ENCODE measurements at places on chromosomes 11 and 22.
A peak's percentile ranks its signal among the peaks of the same experiment; 100 is the strongest.

DNA sequence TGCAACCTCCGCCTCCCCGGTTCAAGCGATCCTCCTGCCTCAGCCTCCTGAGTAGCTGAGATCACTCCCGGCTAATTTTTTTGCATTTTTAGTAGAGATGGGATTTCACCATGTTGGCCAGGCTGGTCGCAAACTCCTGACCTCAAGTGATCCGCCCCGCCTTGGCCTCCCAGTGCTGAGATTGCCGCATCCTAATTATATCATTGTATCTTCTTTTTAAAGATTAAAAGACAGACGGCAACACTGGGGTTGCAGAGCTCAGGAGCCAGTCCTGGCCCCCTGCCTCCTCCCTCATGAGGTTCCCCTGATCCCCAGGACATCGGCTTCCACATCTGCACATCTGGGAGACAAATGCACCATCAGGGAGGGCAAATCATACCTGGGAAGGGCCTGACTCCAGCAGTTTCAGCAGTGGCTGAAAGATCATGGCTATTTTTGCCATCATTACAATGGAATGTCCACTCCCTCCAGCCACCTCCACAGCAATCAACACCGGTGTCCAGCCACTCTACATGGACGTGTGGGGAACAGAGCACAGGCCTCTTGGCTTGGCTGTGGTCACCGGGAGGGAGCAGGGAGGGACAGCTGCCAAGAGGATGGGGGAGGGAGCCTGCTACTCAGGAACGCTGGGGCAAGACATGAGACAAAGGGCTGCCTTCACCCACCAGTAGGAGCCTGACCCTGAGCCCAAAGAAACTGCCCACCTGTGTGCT is 9.2 kb upstream of the CELSR1 start:
- DNase-seq, result no peak

GRCh38 chr22:32204040-32204855 is 625 bp downstream of the RFPL2 start:
- no peak for DNase-seq

DNA sequence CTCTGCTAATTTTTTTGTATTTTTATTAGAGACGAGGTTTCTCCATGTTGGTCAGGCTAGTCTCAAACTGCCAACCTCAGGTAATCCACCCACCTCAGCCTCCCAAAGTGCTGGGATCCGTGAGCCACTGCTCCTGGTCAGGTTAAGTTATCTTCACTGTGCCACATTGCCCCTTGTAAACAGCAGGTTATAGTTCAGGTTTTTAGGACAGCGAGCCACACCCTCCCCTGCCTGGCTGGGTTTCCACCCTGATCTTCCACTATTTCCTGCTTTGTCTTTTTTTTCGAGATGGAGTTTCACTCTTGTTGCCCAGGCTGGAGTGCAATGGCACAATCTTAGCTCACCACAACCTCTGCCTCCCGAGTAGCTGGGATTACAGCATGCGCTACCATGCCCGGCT is 16.1 kb downstream of the ACO2 start:
- no peak for DNase-seq

DNA sequence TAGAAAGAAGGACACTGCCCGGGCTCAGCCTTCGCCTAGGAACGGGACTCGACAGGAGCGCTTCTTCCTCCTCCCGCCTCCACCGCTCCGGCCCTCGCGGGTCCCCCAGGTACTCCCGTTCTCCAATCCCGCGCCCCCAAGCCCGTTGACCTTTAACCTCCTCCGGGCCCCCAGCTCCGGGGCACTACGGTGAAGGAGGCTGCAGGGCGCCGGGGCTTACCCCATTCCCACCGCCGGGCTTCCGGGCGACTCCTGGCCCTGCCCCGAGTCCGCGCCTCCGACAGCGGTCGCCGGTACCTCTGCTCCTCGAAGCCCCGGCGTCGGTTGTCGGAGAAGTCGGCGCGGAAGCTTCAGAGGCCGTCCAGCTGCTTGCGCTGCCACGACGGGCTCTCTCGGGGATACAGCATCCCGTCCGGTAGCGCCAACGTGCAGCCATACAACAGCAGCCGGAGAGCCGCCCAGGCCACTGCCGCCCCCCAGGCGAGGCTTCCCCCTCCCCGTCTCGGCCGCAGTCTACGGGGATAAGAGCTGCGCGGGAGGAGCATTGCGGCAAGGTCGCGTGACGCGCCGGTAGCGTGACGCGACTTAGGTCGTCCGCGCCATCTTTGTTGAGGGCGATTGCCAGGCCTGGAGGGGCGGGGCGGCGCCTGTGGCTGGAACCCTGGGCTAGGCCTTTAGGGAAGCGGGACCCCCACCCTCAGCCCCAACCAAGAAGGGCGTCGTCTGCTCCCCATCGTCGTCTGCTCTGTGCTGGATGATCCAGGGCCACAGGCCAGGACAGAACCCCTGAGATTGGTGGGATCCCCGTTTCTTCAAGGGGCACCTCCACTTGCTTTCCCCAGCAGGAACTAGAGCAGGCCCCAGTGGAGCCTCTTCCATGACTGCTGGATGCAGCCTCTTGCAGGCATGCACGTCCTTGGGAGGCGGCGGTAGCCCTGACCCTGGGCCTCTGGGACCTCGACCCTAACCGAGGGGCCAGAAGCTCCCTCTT is 26.3 kb downstream of the RGL4 start:
- peak; percentile 77 for DNase-seq

DNA sequence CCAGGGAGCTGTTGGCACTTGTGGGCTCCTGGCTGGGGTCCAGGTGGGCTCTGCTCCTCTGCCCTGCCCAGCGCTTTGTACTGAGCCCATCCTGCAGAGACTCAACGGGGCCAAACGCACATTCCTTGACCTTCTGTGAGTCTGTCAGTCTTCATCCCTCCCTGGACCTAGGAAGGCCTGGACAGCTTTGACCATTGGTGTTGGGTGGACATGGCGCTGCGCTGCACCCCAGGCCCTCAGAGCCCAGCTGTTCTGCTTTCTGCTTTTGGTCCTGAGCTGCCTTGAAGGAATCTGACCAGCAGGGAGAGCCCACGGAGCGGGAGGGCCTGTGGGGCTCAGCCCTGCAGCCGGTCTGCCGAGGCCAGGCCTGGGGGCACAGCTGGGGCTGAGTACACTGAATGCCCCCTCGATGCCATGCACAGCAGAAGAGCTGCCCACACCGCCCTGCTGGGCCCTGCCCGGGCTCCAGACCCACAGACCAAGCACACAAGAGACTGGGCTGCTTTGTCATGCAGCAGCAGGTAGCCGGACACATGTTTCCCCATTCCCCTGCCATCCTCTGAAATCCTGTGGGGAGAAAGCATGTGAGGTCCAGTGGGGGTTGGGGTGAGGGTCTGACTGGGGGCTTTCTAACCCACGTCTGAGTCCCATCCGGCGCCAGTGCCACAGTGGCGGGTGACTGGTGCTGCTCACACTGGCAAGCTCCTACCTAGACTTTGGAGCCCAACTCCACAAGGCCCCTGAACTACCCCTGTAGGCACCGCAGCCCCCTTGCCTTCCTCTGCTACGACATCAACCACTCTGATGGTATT is 24.1 kb upstream of the CCDC188 start:
- DNase-seq, result no peak
